ENCODE measurements at places on chromosomes 13 and 19.

GRCh38 chr13:20369886-20370361, 137.8 kb upstream of the GJB6 start:
- no peaks in the 10 kb centered on the region for H3K36me3 ChIP-seq
- no peak overlapping the region for H3K27ac ChIP-seq
- DNase-seq, result no peak
- no peak overlapping the region for H3K4me3 ChIP-seq

GRCh38 chr19:23394511-23394910, 760 bp downstream of the ZNF91 start:
- peak overlapping the region; percentile 93 for H3K4me3 ChIP-seq
- peak overlapping the region; percentile 56 for H3K27ac ChIP-seq
- peaks cover 3% of the 10 kb centered on the region for H3K4me1 ChIP-seq
- no peaks in the 10 kb centered on the region for H3K27me3 ChIP-seq
- H3K36me3 ChIP-seq, result peaks cover 42% of the 10 kb centered on the region

DNA sequence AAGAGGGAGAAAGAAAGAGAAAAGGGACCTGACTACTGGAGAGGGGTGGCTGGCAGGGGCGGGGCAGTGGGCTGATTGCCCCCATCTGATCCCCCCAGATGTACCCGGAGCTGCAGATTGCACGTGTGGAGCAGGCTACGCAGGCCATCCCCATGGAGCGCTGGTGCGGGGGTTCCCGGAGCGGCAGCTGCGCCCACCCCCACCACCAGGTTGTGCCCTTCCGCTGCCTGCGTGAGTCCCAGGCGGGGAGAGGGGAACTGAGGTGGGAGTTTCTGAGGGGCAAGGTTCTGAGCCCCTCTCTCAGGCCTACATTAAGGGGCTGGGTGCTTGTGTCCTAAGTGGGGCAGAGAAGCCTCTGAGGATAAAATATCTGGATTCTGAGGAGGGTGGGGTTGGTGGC, 2.4 kb downstream of the APLP1 start:
- DNase-seq, result no peak
- H3K27me3 ChIP-seq, result no peaks in the 10 kb centered on the region
- H3K4me3 ChIP-seq, result no peak overlapping the region
- H3K27ac ChIP-seq, result no peak overlapping the region

GRCh38 chr13:94548382-94548781, 47.6 kb downstream of the TGDS start:
- H3K27ac ChIP-seq, result peak overlapping the region; percentile 83
- H3K36me3 ChIP-seq, result no peaks in the 10 kb centered on the region
- no peaks in the 10 kb centered on the region for H3K27me3 ChIP-seq
- no peak for DNase-seq
- H3K4me3 ChIP-seq, result peak overlapping the region; percentile 83
- peaks cover 20% of the 10 kb centered on the region for H3K4me1 ChIP-seq

DNA sequence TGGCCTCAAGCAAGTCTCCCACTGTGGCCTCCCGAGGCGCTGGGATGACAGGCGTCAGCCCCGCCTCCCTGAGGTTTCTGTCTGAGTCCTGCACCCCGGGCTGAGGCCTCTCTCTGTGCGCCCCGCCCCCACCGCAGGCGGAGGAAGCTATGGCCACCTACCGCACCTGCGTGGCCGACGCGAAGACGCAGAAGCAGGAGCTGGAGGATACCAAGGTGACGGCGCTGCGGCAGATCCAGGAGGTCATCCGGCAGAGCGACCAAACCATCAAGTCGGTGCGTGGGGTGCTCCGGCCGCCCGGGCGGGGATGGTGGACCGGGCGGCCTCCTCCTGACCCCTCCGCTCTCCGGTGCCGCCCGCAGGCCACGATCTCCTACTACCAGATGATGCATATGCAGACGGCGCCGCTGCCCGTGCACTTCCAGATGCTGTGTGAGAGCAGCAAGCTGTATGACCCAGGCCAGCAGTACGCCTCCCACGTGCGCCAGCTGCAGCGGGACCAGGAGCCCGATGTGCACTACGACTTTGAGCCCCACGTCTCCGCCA, 12.7 kb downstream of the ARHGAP45 start:
- H3K27me3 ChIP-seq, result no peaks in the 10 kb centered on the region
- no peak overlapping the region for H3K4me3 ChIP-seq
- H3K4me1 ChIP-seq, result peaks cover 43% of the 10 kb centered on the region
- no peak for DNase-seq

DNA sequence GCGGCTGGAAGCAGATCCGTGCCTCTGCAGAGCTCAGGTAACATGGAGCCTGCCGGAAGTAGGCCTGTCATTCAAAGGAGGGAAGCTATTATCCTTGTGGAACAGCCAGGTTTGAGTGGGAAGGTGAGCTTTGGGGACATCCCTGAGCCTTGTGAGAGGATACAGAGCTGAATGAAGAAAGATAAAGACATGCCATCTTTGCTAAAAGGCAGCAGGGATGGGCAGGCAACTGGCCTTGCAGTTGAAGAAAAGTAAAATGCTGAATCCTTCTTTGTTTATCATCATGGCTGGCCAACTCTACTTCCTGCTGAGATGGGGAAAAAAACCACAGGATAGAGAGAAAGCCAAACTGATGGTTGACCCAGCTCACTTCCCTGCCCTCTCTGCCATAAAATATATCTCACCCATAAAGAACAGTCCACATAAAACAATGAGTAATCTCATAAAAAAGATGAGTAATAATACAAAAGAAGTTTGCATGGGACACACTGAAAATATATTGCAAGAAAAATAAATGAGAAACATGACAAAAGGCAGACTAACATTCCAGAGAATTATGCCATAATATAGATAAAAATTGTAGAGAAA, 226.3 kb downstream of the DLEU7 start:
- H3K36me3 ChIP-seq, result no peaks in the 10 kb centered on the region
- no peak for DNase-seq
- H3K4me3 ChIP-seq, result no peak overlapping the region

DNA sequence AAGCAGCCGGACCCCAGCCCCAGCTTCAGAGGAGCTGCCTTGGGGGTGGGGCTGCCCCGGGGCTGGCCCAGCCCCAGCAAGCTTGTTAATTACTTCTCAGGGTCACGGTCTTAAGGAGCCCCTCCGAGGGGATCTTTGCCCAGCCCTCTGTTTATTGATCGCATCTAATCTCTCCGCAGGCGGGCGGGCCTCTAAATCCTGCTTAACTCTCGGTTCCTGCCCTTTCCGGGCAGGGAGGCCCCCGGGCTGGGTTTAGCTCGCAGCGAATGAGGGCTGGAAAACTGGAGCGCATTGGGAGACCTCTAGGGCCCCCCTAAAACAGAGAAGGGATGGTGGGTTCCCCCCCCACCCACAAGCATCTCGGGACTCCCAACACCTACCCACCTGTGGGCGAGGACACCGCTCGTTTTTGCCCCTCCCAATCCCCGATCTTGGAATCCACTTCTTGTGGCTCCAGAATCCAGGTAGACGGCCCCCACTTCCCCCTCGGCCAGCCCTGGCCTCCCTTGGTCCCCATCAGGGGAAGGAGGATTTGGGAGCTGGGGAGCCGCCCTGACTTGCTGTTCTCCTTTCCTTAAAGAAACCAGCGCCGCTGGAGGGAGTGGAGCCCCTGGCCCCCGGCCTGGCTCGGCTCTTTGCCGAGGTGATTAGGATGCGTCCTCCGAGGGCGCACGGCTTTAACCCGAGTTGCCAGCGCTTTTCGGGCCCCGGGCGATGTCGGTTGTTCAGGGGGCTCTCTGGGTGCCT, 59.5 kb upstream of the ADGRL1 start:
- DNase-seq, result no peak
- no peaks in the 10 kb centered on the region for H3K4me1 ChIP-seq
- no peaks in the 10 kb centered on the region for H3K36me3 ChIP-seq
- H3K4me3 ChIP-seq, result no peak overlapping the region
- H3K27me3 ChIP-seq, result no peaks in the 10 kb centered on the region

DNA sequence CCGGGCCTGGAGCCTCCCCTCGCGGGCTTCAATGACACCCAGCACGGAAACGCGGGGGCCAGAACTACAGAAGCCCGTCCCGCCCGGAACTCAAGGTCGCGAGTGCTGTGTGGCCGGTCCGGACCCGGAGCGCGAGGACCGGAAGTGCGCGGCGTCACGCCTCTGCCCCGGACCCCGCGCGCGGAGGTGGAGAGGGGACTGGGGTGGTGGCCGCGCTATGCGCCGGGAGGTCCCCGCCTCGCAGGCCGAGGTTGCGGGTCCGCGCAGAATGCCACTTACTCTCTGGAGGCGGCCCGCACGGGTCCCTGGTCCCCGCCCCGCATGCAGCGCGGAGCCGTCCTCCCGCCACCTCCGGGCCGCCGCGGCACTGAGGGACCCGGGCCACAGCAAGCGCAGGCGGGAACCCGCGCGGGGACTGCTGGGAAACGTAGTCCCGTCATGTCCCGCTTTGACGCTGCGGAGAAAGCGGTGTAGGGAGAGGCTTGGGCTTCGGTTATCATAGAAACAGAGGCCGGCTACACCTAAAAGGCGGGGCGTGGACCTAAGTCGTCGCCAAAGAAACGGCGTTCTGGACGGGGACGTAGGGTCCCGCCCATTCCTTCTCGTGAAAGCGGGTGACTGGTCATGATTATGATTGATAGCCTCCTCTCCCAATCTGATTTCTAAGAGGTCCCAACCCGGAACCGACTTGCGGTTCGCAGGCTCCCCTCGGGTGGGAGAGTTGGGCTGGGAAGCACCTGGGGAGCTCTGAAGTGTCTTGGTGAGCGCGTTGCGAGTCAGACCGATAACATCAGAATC, at the start of gene ZNF837:
ZNF837 (minus strand) TSS at position 369 of the 798 bp plus-strand sequence. CDS start 11,698 bp downstream, outside the sequence.
- peak within 1 kb of the TSS; percentile 82 for H3K27ac ChIP-seq
- no peaks in the 10 kb centered on the region for H3K36me3 ChIP-seq
- H3K4me1 ChIP-seq, result peaks cover 45% of the 10 kb centered on the region

DNA sequence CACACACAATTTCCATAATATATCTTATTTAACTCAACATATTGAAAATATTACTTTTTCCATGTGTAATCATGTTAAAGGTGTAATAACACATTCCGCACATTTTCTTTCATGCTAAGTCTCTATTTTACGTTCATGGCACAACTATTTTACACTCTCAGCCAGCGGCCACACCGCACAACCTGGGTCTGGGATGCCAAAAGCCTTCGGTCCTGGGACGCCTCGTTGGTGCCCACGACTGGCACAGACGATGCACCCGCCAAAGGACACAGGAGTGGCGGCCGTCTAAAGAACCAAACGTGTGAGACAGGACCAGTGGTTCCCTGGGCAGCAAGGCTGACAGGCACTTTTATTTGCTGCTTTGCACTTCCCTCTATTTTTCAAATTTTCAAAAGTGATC, 10.0 kb upstream of the PROZ start:
- H3K27ac ChIP-seq, result no peak overlapping the region
- H3K4me3 ChIP-seq, result no peak overlapping the region
- H3K27me3 ChIP-seq, result no peaks in the 10 kb centered on the region

GRCh38 chr13:111620586-111620985, 300.1 kb downstream of the TEX29 start:
- no peak for DNase-seq
- no peaks in the 10 kb centered on the region for H3K36me3 ChIP-seq
- no peak overlapping the region for H3K4me3 ChIP-seq
- no peaks in the 10 kb centered on the region for H3K27me3 ChIP-seq

- no peaks in the 10 kb centered on the region for H3K36me3 ChIP-seq
- no peak overlapping the region for H3K27ac ChIP-seq
- H3K27me3 ChIP-seq, result no peaks in the 10 kb centered on the region
- no peaks in the 10 kb centered on the region for H3K4me1 ChIP-seq
Observed at GRCh38 chr13:28355822-28356371, 139.0 kb downstream of the FLT1 start.

DNA sequence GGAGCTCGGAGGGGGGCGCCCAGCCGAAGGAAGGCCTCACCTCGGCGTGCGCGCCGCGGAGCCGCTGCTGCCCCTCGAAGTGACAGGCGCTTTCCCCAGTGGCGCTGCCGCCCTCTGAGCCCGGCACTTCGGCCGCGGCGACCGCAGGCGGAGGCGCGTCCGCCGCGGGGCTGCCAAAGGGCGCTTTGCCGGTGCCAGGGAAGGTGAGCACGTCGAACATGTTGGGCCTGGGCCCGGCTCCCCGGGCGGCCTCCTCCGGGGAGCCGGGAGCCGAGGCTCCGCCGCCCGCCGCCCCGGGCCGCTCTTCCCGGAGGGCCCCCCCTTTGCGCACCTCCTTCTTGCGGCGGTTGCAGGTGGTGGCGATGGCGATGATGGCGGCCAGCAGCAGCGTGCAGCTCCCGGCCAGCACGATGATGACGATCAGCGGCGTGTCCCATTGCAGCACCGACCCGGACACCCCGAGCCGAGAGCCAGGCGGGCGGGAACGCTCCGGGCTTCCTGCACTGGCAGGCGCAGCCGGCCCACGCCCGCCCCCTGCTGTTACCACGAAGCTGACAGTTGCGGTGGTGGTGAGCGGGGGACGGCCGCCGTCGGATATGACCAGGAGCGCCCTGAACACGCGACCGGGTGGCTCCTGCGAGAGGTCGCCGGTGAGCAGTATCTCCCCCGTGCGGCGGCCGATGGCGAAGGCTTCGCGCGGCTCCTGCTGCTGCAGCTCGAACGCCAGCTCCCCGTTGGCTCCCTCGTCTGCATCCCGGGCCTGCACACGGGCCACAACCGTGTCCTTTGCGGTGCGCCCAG, 2.5 kb downstream of the PCDH8 start:
- H3K27ac ChIP-seq, result no peak overlapping the region
- peak; percentile 6 for DNase-seq
- H3K27me3 ChIP-seq, result no peaks in the 10 kb centered on the region

DNA sequence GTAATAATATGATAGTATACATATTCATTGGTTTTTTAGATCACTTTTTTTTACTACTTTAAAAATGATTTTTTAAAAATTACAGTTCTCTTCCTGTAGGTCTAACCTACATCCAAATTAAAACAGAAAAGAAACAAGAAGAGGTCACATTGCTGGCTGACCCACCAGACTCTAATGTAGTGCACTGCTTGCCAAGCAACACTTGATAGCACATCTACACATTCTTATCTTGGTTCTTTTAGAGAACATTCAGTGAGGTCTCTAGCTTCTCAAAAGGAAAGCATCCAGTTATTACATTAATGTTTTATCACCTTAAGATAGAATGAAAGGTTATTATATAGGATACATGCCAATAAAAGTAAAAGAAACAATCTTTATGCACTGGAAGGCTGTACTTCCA, 35.6 kb downstream of the NDFIP2 start:
- H3K36me3 ChIP-seq, result no peaks in the 10 kb centered on the region
- no peak for DNase-seq
- H3K27ac ChIP-seq, result no peak overlapping the region
- H3K27me3 ChIP-seq, result no peaks in the 10 kb centered on the region

DNA sequence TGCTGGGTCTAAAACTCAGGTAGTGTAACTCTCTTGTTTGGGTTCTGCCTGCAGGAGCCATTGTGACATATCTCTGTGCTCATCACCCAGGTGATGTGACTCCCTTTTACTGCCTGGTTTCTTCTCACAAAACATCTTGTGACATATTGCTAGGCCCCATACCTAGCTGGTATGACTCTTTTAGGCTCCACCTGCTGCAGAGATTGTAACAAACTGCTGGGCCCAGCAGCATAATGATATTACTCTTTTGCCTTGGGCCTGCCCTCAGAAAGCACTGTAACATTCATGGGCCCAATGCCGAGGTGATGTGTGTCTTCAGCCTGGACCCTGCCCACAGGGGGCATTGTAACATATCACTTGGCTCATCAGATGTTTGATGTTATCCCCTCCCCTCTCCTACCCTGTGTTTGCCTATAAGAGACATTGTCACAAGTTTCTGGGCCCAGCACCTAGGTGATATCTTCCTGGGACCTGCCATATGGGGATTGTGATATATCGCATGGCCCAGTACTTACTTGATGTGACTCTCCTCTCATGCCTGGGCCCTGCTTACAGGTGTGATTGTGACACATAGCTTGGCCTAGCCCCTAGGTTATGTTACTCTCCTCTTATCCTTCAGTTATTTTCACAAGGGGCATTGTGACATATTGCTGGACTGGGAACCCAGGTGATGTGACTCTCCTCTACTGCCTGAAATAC, 18.0 kb upstream of the ZNF681 start:
- peaks cover 71% of the 10 kb centered on the region for H3K36me3 ChIP-seq
- DNase-seq, result no peak
- H3K27me3 ChIP-seq, result no peaks in the 10 kb centered on the region
- no peak overlapping the region for H3K27ac ChIP-seq
- H3K4me1 ChIP-seq, result no peaks in the 10 kb centered on the region
- no peak overlapping the region for H3K4me3 ChIP-seq

Measured in Karpas-422 (cell line).